ENCODE measurements at places on chromosomes 7 and 10. TPM values are rescaled to one million over a fixed set of nuclear protein-coding genes. Genes with fewer than 3 reads are reported as not detected.

Gene DUSP5
- total RNA-seq, result 6.5 TPM

Gene PTPN12
- total RNA-seq, result 25.2 TPM

Gene STEAP4
- under 0.01 TPM for total RNA-seq

Gene DNA2
- total RNA-seq, result 4.9 TPM

Gene CDK13
- 36.7 TPM for total RNA-seq

Gene ZNF655
- 38.6 TPM for total RNA-seq
